Cardiac atrium fibroblast (primary cell): ENCODE measurements at places on chromosomes 2 and 18. TPM values are rescaled to one million over a fixed set of nuclear protein-coding genes. Genes with fewer than 3 reads are reported as not detected.

The SUPT7L gene
- 16.1 and 20.6 TPM in 2 replicates for total RNA-seq

The GALR1 gene
- total RNA-seq = not detected in 2 replicates

The VAMP8 gene
- total RNA-seq = 0.16 and 2.2 TPM in 2 replicates

The G6PC2 gene
- not detected in 2 replicates for total RNA-seq

The ANKRD30B gene
- total RNA-seq = not detected in 2 replicates

The LYPD1 gene
- 0.72 and 1.1 TPM in 2 replicates for total RNA-seq

The TMEM163 gene
- 1.3 TPM in 1 of 2 replicates, not detected in the other for total RNA-seq

The OTOS gene
- not detected in 2 replicates for total RNA-seq

The STARD6 gene
- not detected in 2 replicates for total RNA-seq

The GFPT1 gene
- total RNA-seq = 32.5 and 38.6 TPM in 2 replicates

The GPR45 gene
- not detected in 2 replicates for total RNA-seq

The ERCC3 gene
- 17.1 and 18.8 TPM in 2 replicates for total RNA-seq

The CRACDL gene
- total RNA-seq = 0.32 TPM in 1 of 2 replicates, not detected in the other

The SERPINB4 gene
- not detected in 2 replicates for total RNA-seq

The ELAC1 gene
- total RNA-seq = 4.7 and 5.6 TPM in 2 replicates

The GNAL gene
- 0.72 and 2.1 TPM in 2 replicates for total RNA-seq

The UPP2 gene
- total RNA-seq = not detected in 2 replicates

The RAB6C gene
- not detected in 2 replicates for total RNA-seq

The STAT4 gene
- 3.8 and 7.8 TPM in 2 replicates for total RNA-seq

The WNT10A gene
- total RNA-seq = not detected in 2 replicates

The CIB4 gene
- not detected in 2 replicates for total RNA-seq

The MARCO gene
- not detected in 2 replicates for total RNA-seq

The SERPINB10 gene
- not detected in 2 replicates for total RNA-seq

The CFAP65 gene
- total RNA-seq = not detected in 2 replicates

The GKN1 gene
- total RNA-seq = not detected in 2 replicates

The GAL3ST2 gene
- total RNA-seq = not detected in 2 replicates

The PSMA8 gene
- total RNA-seq = not detected in 2 replicates

The C2orf72 gene
- total RNA-seq = 2.1 and 3.2 TPM in 2 replicates

The OSR1 gene
- 38.1 and 72.7 TPM in 2 replicates for total RNA-seq

The GALNT3 gene
- not detected in 2 replicates for total RNA-seq

The STARD7 gene
- total RNA-seq = 71.3 and 100 TPM in 2 replicates

The PGAP1 gene
- 2.5 and 4.2 TPM in 2 replicates for total RNA-seq

The IL18R1 gene
- total RNA-seq = 4.5 and 5.3 TPM in 2 replicates

The RRM2 gene
- total RNA-seq = 13.8 and 15.0 TPM in 2 replicates

The SRBD1 gene
- total RNA-seq = 11.8 and 15.5 TPM in 2 replicates

The IRS1 gene
- 13.3 and 17.3 TPM in 2 replicates for total RNA-seq

The SKA1 gene
- total RNA-seq = 2.7 and 5.5 TPM in 2 replicates

The SNORC gene
- not detected in 2 replicates for total RNA-seq

The CNGA3 gene
- not detected in 2 replicates for total RNA-seq

The INPP5D gene
- total RNA-seq = 0.16 and 0.18 TPM in 2 replicates

The RPRD1A gene
- total RNA-seq = 19.5 and 28.8 TPM in 2 replicates

The CYTIP gene
- total RNA-seq = not detected in 2 replicates

The DYNC1I2 gene
- total RNA-seq = 83.9 and 86.8 TPM in 2 replicates

The RAD51AP2 gene
- not detected in 2 replicates for total RNA-seq

The DHRS9 gene
- 20.2 and 29.2 TPM in 2 replicates for total RNA-seq

The TRIM43 gene
- not detected in 2 replicates for total RNA-seq

The PTPRN gene
- 0.36 and 1.9 TPM in 2 replicates for total RNA-seq

The KLHL41 gene
- total RNA-seq = 0.32 and 0.36 TPM in 2 replicates
